ENCODE measurements at places on chromosomes 6 and 20.

DNA sequence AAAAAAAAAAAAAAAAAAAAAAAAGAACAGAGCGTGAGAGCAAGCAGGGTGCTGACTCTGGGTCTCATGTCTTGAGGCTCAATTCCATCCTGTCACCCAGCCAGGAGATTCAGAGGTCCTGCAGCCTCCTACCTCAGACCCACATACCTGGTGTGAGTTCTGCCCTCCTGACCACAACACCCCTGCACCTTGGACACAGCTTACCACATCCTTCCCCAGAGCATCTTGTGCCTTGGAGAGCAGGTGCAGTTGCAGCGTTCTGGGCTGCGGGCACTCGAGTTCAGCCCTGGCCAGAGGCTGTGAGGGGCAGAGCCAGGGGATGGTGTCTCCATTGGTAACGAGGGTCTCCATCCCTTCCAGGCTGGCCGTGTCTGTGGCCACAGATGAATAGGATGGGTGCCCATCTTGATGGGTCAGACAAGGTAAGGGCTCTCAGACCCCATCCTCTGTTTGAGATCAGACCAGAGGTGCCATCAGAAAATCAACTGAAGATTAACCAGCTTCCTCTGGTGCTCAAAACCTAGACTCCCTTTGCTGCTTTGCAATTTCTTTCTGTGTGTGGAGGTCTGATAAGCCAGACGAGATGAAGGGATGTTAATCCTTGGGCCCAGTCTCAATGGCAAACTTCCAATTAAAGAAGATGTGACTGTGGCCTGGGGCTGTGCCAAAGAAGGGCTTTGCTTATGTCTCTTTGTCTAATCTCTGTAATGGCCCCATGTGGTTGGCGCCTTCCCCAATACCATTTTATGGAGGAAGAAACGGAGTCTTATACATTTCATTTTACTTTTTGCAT is 14.7 kb upstream of the ZNF831 start:
- DNase-seq = no peak

GRCh38 chr6:52964318-52964717 is 30.8 kb downstream of the GSTA4 start:
- no peak for DNase-seq

DNA sequence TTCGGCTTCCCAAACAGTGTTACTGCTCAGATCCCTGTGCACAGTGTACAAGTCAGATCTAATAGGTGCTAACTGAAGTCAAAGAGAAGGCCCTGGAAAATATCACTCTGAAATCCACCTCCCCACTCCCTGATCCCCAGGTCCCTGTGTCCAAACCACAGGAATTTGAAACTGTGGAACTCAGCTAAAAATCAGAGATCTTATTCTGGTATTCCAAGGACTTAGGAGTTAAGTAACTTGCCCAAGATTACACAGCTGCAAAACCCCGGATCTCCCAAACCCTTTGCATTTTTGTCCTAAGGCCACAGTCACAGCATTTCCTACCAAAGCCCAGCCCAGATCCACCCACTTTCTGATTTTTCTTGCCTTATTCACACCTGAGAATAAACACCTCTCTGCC is 32.3 kb upstream of the SLC23A2 start:
- no peak for DNase-seq

DNA sequence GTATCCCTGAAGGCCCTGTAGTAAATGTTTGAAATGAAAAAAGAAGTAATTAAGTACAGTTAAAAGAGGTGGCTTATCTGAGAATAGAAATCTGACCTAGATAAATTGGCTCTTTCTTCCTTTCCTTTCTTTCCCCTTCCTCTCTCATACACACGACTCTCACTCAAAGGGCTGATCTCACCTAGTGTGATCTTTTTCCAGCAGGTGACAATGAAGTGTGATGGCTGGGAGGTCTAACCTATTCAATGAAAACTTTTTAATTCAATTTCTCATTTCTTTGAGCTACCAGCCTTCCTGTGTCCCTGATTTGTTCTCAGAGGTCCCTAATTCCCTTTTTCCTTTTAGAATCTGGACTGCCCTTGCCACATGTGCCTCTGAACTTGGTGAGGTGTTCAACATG is 118.0 kb upstream of the RIMS1 start:
- no peak for DNase-seq

DNA sequence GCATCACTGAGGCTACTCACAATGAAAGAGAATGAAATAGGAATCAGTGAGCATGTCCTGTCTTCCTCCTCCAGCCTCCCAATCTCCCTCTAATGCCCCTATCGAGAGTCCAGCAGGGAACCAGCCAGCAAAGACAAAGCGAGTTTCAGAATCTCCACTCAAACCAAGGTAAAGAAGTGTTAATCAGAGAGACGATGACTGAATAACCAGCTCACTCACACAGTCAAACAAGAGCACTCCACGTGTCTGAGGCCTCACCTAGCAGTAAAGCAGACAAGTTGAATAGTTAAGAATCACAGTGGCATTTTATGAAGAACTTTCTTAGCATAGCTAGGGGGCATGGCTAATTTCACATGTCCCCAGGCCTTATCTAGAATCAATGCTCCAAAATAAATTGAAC is 3.3 kb upstream of the TREM1 start:
- DNase-seq = no peak

GRCh38 chr6:25953733-25954132 is 8.9 kb upstream of the TRIM38 start:
- no peak for DNase-seq

DNA sequence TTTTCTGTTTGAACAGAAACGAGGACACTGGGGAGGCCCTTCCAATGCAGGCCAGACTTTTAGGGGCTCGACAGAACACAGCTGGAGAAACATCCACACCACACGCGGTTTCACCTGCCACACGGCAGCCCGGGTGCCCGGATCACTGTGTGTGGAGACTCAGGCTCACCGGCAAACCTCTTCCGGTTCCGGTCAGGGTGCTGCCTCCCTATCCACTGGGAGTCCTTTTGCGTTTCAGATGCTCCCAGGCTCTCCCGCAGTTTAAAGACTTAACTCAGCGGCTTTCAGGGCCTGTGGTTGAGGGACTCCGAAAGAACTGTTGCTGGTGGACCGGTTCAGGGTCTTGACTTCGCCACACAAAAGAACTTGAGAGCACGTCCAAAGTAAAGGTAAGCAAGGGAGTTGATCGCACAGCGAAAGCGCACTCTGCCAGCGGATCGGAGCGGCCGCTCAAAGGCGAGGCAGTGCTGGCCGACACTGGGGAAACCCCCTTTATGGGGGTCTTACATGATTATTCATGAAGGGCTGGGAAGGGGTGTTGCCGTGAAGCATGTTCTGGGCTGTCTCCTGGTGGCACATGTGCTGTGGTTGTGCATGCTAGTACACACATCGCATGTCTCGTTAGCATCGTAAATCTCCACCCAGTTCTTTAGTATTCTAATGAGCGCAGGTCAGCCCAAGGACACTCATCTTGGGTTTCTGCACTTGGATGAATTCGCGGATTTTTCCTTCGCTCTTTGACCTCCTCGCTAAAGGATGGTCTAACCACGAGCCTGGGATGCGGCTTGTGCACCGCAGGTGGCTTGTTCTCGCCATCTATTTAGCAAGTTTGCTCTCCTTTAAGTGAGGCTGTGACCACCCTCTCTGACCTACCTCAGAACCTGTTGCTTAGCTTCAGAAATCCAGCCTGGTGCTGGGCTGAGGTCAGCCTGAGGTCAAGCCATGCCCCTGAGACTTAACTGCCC is 180.3 kb downstream of the CDH26 start:
- no peak for DNase-seq

DNA sequence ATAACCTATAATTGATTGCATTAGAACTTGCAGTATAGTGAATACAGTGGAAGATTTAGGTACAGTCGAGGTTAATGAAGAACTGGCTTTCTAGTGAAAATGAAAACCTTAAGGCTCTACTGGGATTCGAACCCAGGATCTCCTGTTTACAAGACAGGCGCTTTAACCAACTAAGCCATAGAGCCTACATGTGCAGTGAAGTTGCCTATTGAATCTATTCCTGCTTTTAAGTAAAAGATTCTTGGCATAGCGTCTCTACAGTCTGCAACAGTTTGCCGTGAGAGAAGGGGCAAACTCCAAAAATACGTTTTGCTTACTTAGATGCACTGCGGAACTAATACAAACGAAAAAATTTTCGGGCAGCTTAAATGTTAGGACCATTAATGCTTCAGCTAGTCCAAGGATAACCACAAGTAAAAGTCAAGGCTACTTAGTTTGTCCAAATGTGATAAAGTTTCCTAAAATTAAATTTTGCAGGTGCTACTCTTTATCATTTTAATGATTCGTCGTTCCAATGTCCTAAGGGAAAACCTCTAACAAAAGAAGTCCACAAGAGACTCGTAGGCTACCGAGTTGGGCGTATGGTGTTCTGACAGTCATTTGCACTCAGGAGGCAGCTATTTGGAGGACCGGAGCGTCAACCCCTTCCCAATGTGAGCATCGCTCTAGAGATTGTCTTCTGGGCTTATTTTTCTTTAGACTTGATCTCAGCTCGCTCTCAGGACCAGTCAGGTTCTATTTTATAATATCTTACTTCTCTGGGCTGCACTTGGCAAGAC is 31.3 kb upstream of the ZSCAN23 start:
- DNase-seq = peak; percentile 56

- DNase-seq = no peak
Measured at GRCh38 chr6:25103603-25104002, 167.8 kb upstream of the RIPOR2 start.

DNA sequence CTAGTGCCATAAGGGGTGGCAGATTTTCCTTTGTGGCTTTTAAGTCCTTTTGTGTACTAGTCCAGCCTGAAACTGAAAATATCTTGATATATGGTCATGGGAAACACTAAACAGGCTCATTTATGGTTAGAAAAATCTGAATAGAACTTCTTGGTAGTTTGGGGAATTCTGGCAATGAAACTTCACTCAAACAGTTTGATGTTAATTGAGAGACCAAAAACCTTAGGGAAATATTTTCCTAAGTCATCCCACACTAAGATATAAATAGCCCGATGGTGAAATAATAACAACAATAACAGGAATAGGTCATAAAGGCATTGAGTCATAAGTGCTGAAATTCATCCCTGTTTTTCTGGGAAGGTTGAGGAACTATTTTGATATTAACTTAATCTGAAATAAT is 146.2 kb upstream of the SMLR1 start:
- no peak for DNase-seq

GRCh38 chr6:7137335-7138045 is 29.7 kb downstream of the RREB1 start:
- DNase-seq = no peak

- no peak for DNase-seq
Measured at GRCh38 chr6:792662-793061, 99.7 kb upstream of the EXOC2 start.

DNA sequence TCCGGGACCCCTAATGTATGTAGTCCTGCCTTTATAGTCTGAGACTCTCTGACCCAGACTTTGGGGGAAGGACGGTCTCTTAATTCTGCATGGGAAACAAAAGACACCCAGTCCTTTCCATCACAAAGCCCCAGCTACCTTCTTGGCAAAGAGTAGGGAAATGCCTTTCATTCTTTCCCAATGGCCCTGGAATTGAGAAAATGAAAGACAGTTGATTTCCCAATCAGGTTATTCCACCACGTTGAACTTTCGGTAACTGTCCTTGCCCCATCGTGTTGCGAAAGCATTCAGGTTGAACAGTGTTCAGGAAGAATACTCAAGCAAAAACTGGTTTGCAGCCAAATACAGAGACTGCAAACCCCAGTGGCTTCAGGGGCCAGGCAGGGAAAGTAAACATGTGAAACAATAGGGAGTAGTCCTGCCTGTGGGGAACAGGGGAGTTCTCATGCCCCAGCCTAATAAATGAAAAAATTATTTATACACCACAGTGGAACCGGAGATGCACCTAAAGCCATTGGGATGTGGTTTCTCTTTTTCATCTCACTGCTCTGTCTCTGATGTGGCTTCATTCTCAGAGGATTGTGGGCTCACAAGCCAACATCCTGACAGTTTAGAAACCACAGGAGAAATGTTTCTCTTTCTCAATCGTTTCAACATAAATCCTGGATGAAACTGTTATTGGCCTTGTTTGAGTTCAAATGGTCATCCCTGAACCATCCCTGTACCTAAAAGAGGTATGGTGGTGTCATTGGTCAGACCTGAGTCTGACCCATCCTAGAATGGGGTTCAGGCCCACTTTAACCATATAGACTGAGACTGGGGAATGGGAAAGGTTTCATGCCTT is 44.2 kb upstream of the SLC9A8 start:
- DNase-seq = no peak

DNA sequence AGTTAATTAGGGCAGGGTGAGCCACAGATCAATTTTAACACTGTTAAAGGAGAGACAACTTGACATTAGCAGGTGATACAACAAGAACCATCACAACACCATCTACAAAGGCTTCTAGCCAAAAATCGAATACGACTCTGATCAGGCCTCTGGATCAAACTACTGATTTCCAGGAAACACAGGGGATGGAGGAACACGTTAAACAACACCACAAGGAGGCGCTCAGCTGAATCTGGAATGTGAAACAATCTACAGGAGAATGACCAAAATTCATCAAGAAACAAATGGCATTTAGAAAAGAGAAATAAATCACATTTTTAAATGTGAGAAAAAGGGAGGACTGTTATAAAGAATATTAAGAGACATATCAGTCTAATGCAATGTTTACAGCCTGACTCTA is 13.5 kb upstream of the MAFB start:
- no peak for DNase-seq

DNA sequence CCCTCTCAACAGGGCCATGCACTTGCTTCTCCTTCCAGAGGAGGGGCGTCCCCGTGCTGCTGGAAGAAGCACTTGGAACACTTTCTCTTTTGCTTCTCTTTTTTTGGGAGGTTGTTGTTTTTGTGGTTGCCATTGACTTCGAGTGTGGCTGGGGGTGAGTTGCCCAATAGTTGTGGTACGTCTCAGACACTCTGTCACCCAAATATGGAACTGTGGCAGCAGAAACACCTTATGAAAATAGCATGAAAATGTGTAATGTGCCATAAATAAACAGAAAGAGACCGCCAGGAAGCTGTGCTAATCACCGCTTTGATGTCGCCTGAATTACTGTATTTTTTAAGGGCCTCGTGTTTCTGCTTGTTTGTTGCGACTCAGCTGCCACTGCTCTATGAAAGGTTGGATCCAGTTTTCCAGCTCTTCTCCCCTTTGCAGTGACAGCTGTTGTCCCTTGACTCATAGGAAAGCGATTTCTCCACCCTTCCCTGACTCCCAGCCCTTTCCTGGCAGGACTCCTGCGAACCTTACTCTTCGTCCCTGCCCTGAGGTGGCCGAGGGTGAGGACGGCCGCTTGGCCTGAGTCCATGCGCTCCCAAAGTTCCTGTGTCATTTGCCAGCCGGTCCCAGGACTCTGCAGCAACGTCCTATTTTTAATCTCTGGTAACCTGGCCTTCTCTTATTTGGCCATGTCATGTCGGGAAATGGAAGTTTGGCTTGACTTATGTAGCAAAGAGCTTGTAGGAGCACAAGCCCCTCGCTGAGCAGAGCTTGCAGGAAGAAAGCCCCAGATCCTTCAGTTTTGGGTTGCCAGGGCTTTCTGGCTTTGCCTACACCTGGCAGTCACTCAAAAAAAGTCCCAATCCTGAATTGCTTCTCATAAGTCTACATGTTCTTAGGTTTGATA is 694.6 kb downstream of the QKI start:
- DNase-seq = no peak

- DNase-seq = no peak
Measured at GRCh38 chr6:148969603-148970061, 222.8 kb downstream of the UST start.

- DNase-seq = no peak
Measured at GRCh38 chr6:159943101-159943632, 25.7 kb upstream of the IGF2R start.

- no peak for DNase-seq
Measured at GRCh38 chr6:136510299-136510698, 39.9 kb downstream of the MAP7 start.

Measured in amniotic stem cell (primary cell).